Stimulated activated CD4-positive, alpha-beta T cell treated with anti-CD3 and anti-CD28 coated beads, Interleukin-1b, Interleukin-23, amount 100 ng/mL, for 1 hour (primary cell): ENCODE measurements at places on chromosomes 4 and X.

DNA sequence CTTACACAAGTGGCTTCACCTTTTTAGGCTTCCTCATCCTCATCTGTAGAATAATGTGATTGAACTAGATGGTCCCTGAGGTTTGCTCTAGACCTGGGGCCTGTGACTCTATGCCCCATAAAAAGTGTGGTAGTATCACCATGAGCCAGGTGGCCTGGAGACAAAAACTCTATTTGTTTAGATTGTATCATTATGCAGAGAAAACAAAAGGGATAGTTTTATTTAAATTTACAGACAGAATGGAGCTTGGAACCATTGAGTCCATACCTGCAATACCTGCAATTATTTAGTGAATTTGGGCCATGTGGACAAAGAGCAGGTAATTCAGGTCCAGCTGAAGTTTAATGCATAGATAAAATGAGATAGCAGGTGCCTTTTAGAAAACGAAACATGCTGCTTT is 139.5 kb upstream of the RPL34 start:
- DNase-seq = no peak

DNA sequence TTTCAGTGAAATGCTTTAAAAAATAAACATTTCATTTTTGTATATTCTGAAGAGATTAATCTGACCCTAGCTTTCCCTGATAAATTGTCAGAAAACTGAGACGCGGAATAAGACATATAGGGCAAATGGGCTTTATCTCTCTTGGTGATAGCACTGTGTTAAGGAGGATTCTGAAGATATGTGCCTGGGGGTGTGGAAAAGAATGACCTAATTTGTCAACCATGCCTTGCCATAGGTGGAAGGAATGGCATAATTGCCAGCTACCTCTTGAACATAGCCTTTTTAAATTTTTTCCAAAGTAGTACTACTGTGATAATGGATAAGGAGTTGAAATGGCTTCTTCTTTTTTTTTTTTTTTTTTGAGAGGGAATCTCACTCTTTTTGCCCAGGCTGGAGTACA is 11.7 kb downstream of the JADE1 start:
- no peak for DNase-seq

DNA sequence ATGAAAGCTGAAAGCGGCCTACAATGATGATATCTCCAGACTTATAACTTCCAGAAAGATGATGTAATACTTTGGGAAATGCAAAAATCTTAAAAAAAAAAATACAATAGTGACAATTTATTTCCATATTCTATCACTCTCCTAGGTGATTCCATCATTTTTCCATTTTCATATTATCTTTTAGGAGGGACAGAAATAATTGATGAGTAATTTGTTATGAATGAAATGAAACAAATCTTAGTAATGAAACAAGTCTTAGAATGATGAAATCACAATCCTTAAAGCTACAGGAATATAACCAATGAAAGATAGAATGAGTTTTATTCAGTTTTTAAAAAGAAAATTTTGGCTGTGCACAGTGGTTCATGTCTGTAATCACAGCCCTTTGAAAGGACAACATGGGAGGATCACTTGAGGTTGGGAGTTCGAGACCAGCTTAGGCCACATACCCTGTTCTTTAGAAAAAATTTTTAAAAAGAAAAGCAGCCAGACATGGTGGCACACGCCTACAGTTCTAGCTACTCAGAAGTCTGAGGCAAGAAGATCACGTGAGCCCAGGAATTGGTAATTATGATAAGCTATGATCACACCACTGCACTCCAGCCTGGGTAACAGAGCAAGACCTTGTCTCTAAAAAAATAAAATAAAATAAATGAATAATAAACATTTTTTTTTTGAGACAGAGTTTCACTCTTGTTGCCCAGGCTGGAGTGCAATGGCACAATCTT is 21.7 kb downstream of the CLOCK start:
- DNase-seq = no peak

GRCh38 chr4:183571350-183571941 is 66.6 kb downstream of the ING2 start:
- no peak for DNase-seq

DNA sequence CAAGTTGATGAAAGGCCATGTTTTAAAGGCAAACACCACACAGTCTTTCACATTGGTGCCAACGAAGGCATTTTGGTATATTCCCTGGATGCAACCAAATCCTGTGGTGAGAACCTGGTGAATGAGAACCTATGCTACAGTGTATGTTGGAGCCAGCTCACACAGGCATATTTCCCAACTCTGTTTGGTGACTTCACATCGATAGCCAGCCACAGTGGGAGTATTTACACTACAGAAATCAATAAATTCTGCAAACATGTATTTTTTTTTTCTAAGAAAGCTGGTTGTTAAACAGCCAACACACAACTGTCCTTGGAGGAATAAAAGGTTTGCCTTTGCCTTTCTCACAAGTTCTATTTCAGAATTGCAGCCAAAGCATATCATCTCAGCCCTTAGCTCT is 691.0 kb downstream of the GRID2 start:
- DNase-seq = no peak
